ENCODE measurements at places on chromosomes 2 and 18.

- no peak for DNase-seq
Observed at GRCh38 chr18:76699923-76700322, 122.4 kb upstream of the ZNF236 start.

DNA sequence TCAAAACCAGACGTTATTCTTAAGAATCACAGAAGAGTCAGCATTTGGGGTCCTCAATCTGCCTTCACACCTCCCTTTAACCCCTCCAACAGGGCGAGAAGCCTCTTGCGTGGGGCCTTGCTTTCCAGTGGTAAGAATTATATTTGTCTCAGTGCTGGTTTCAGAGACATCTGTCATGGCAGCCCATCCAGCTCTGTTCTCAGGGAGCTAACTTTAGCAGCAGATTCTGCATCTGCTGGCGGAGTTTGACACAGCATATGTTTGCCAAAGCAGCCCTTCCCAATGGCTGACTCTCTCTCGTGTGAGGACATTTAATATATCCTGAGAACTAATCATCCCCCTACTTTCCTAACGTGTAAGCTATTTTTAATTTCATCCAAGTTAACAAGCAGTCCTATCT, 91.5 kb upstream of the BCL11A start:
- DNase-seq, result no peak

GRCh38 chr2:116586328-116586689, 1228.2 kb upstream of the DDX18 start:
- DNase-seq, result no peak

GRCh38 chr2:101479810-101480209, 4.9 kb upstream of the RFX8 start:
- DNase-seq, result no peak

DNA sequence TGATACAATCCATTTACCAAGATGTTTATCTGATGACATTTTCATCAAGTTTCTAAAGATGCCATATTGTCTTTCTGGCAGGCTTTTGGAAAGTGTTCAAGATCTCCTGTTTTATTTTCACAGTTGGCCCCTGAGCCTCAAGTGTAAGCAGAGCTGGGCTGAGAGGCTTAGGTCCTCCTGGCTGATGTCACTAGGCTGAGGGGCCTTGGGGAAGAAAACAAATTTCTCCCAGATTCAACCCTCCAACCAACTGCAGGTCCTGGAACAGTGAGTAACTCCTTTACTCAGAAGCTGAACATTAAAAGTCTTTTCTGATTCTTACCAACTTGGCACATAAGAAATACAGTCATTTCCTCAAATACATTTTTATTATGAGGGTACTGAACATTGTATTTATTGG, 14.9 kb upstream of the IL1RL1 start:
- no peak for DNase-seq

DNA sequence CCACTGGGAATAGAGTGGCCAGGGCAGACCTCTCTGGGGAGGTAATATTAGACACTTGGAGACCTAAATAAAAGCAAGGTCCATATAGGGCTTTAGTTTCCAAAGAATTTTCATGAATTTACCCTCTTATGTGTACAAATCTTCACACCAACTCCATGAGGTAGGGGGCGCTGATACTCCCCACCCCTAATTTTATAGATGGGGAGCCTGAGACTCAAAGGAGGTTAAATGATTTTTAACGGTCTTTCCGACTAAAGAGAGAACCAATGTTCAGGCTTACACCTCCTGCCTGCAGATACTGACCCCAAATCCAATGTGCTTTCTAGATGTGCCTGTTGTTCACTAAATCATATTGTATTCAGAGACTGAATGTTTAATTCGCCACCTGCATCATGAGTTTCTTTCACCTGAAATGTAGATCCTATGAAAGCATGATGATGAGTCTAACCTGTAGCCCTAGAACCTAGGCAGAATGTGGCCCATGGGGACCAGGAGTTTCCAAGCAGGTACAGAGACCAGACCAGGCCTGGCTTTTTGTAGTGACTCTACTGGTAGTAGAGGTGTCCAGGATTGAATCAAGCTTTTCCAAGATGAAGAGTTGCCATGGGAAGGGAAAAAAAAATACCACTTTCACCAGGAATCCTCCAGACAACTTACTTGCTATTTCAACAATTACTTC, 16.8 kb upstream of the PAX3 start:
- no peak for DNase-seq

DNA sequence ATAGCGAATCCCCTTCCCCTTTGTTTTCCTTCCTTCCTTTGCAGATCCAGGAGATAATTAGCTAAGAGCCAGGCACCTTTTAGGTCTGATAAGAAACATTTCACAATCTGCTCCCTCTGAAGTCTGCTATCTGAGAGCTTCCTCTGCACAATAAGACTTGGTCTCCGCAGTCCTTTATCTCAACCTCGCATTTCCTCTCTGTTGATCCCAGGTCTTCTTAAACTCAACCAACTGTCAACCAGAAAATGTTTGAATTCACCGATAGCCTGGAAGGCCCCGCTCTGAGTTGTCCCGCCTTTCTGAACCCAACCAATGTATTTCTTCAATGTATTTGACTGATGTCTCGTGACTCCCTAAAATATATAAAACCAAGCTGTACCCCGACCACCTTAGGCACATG, 78.4 kb upstream of the CTDP1 start:
- DNase-seq, result no peak

GRCh38 chr2:241648453-241648852, 11.0 kb downstream of the ATG4B start:
- no peak for DNase-seq

DNA sequence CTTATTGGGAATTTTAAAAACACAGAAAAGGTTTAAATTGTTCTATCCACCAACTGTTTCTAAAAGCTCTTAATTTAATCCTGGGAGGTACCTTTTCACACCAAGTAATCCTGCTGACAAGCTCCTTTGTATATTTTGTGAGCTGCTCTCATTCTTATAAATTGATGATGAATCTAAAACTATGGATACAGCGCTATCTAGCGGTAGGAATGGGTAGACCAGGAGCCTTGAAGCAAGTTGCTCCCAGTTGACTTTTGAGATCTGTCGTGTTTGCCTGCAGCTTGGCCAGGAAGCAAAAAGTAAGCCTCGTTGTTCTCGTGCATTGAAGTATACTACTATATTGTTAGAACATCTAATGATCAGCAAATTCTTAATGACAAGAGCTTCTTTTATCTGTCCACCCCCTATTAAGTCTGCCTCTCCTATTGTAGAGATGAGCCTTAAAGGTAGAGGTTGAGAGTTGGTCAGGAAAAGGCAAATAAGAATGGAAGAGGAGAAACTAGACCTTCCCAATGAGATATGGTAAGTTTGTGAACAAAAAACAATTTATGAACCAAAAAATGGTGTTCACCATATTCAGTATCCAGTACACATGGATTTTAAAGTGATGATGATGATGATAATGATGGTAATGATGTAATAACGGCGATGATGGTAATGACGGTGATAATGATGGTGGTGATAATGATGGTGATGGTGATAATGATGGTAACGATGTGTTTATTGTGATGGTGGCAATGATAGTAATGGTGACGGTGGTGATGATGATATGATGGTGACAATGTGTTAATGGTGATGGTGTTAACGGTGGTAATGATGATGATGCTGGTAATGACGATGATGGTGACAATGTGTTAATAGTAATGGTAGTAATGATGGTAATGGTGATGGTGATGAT, 212.1 kb upstream of the NCKAP5 start:
- peak; percentile 80 for DNase-seq

- DNase-seq, result no peak
Observed at GRCh38 chr2:181876614-181877063, 14.9 kb upstream of the ITPRID2 start.

GRCh38 chr18:77067291-77068061, 65.1 kb downstream of the MBP start:
- DNase-seq, result no peak

GRCh38 chr2:191696001-191696400, 18.1 kb downstream of the NABP1 start:
- DNase-seq, result no peak

- DNase-seq, result no peak
Observed at GRCh38 chr2:189247276-189247675, 67.7 kb upstream of the COL5A2 start.

- no peak for DNase-seq
Observed at GRCh38 chr2:26582890-26583289, 58.3 kb downstream of the CIB4 start.

GRCh38 chr2:111122631-111123421, 2.1 kb downstream of the BCL2L11 start:
- peak; percentile 66 for DNase-seq

DNA sequence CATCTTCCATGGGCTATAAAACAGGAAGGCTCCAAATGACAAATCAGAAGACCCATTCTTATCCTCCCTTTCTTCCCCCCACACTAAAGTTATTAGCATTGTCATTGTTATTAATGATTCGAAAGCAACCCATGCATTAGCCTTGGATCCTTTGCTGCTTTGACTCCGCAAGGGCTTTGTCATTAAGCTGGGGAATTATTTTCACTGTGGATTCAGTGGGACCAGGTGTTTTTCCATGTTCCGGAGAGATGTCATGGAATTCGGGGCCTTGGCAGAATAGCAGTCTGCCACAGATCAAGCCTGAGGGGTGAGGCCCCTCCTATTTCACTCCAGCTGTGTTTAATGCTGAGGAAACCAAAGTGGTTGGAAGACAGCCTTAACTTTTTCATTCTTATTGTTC, 357.1 kb downstream of the EN1 start:
- no peak for DNase-seq

DNA sequence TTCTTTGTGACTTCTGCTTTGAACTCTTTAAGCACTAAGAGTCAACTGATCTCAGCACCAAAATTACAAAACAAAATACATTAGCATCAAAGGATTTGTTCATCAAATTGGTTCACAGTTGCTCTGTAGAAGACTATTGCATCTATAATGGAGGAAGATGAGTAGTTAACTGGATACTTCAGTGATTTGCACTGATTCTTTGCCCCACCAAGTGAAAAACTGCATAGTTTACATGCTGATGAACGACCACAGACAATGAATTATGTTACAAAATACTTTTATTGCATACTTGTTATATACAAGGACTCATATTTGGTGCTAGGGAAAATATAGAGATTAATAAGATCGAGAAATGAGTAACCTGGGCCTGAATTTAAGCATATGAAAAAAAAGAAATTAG, 107.2 kb downstream of the SCG2 start:
- DNase-seq, result no peak

DNA sequence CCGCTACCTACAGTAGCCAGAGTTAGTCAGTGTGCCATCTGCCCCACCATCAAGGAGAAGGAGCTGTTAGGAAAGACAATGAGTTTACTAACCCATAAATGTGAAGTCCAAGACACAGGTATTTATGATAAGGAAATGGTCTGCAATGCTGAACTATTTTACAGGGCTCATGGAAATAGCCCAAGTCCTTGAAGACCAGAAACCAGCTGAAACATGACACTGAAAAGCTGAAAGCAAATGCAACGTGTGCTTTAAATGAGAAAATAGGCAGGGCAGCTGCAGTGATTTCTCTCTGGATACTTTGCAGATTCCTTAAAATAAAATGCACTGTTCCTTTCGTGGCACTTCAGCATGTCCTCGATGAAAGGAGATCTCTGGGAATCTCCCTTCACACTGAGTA, 256.4 kb upstream of the TCF4 start:
- DNase-seq, result no peak

All from renal pelvis (tissue), 12 donors.